ENCODE measurements at places on chromosomes 12 and 14.

DNA sequence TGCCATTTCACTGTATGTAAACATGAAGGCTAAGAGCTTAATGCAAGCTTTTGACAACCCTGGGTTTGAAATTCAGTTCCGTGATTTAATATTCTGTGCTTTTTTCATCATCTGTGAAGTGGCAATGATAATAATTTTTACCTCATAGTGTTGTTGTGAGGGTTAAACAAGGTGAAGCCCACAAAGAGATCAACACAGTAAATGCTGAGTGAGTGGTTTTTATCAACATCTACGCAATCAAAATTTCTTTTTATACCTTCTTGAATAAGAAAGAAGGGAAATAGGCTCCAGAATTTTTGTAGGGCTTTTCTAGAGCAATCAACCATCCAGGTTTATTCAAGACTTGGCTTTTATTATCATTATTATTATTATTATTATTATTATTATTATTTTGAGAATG, 490.8 kb downstream of the SOX5 start:
- no peak for DNase-seq

- no peak for DNase-seq
Observed at GRCh38 chr12:86914721-86915120, 658.5 kb upstream of the MGAT4C start.

DNA sequence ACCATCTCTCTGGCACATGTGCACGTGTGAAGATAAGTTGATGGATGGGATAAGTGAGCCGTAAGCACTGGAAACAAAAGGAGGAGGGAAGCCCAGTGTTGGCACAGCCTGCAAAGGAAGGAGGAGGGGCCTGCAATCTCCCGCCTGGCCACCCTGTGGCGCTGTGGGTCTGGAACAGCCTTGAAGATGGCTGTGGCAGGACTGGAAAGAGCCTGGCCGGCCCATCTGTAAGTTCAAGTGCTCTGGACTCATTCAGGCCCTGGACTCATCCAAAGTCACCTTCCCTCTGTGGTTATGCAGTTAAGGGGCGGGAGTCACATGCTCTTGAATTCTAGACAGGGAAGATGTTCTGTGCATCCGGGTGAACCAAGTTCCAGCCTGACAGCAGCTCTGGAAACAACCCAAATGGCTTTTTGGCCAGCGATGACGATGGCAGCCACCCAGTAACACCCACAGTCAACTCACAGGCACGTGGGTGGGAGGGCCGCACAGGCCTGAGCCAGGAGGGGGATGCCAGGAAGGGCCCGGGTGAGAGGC, 50.4 kb downstream of the CHGA start:
- no peak for DNase-seq

- no peak for DNase-seq
Observed at GRCh38 chr14:33454022-33454595, 496.8 kb downstream of the EGLN3 start.

DNA sequence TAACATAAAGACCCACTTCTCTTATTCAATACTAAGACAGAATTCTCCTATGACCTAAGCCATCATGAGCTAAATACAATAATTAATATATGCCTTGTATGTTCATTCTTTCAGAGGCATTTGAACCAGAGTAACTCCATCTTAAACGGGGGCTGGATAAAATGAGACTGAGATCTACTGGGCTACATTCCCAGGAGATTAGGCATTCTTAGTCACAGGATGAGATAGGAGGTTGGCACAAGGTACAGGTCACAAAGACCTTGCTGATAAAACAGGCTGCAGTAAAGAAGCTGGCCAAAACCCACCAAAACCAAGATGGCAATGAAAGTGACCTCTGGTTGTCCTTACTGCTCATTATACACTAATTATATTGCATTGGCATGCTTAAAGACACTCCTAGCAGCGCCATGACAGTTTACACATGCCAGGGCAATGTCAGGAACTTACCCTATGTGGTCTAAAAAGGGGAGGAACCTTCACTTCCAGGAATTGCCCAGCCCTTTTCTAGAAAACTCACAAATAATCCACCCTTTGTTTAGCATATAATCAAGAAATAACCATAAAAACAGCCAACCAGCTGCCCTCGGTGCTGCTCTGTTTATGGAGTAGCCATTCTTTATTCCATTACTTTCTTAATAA, 260.7 kb downstream of the SSPN start:
- DNase-seq = no peak

GRCh38 chr12:65510007-65510406, 231.5 kb downstream of the MSRB3 start:
- DNase-seq = no peak

- no peak for DNase-seq
Observed at GRCh38 chr14:21083565-21084325, 13.6 kb downstream of the ARHGEF40 start.

All from activated CD4-positive, alpha-beta T cell treated with anti-CD3 and anti-CD28 coated beads, Interleukin-2, amount 50 U/mL, for 4 hours (primary cell).